ENCODE measurements at places on chromosomes 2 and 18. TPM values are rescaled to one million over a fixed set of nuclear protein-coding genes. Genes with fewer than 3 reads are reported as not detected.

DNA sequence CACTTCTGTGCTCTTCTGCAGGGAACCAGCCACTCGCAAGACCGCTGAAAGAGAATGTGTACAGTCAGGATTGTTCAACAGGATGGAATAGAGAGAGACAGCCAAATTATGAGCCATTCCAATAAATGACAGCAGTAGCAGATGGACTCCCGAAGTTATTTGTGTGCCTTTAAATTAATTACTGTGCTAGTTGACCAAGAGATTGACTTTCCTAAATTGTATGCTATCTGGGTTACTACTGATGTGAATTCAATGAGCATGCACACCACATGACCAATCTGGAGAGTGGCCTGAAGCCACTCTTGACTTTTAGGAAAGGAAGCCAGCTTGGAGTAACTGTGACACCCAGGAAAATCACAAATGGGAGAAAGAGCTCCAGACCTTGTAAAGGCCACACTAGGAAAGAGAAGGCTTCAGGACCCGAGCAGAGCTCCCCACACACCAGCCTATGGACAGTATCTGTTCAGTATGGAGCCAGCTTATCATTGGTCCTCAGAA lies 52.8 kb downstream of the CHMP3 start:
- DNase-seq, result no peak

GRCh38 chr2:63506320-63506719 lies 82.0 kb downstream of the WDPCP start:
- no peak for DNase-seq

DNA sequence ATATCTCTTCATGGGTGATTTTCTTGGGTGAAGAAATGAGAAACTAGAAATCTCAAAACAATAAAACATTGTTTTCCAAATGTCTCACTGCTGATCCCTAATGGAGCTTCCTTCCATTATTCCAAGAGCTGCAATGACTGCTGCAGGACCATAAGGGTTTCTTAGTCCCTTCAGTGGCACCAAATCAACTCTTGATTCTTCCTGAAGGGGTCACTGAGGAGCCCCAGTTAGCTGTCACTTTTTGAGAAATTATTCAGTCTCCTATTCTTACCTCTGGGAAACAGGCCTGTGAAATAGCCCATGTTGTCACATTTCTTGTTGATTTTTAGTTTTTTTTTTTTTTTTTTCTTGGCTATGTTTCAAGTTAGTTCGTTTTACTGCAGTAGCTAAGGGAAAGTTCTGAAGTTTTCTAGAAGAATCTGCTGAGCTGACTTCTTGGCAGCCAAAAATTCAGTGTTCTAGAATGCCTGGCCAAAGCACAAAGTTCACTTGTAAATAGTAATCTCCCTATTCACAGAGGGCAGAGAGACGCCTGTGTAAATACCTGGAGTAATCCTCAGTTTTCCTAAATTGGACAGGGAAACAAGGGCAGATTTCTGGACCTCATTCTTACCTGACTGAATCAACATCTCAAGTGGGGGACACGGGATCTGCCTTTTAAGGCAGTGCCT lies 480.0 kb downstream of the RIT2 start:
- no peak for DNase-seq

DSG2 gene
- total RNA-seq, result 34.2 TPM

NYAP2 gene
- total RNA-seq, result 12.6 TPM

All from spinal cord (tissue), 10 donors.